ENCODE measurements at places on chromosomes 12 and 14.
A peak's percentile ranks its signal among the peaks of the same experiment; 100 is the strongest.

DNA sequence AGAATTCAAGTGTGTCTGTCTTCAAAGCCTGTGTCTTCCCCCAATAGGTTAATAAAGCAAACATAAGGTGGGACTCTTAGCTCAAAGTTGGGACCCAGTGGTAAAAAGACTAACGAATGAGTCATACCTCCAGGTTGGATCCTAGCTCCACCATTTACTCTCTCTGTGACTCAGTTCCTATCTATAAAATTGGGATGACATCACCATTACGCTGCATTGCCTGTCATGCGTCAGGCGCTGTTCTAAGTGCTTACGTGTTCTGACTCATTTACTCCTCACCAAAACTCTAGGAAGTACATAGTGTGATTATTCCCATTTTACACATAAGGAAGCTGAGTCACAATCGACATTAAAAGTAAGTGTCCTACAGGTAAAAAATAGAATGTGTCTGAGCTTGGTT is 915.8 kb downstream of the VRK1 start:
- DNase-seq: peak; percentile 43

GRCh38 chr12:80200414-80200813 is 101.1 kb downstream of the OTOGL start:
- no peak for DNase-seq

GRCh38 chr12:75665216-75665615 is 153.8 kb upstream of the KRR1 start:
- no peak for DNase-seq

DNA sequence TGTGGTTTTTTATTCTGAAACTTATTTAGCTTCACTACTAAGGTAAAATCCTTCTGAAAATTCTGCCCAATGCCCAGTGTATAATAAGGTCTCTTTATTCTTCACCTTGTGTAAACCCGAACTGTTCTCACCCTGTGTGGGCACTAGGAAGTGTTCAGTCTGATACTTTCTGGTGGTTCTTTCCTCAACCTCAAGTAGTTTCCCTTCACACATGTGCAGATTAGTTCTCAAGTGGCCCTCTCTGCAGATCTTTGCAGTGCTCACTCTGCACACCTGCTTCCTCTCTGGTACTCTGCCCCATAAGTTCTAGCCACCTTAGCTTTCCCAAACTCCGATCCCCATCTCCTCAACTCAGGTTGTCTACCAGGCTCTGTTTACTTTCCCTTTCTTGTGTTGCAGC is 61.6 kb downstream of the RAD51B start:
- no peak for DNase-seq

DNA sequence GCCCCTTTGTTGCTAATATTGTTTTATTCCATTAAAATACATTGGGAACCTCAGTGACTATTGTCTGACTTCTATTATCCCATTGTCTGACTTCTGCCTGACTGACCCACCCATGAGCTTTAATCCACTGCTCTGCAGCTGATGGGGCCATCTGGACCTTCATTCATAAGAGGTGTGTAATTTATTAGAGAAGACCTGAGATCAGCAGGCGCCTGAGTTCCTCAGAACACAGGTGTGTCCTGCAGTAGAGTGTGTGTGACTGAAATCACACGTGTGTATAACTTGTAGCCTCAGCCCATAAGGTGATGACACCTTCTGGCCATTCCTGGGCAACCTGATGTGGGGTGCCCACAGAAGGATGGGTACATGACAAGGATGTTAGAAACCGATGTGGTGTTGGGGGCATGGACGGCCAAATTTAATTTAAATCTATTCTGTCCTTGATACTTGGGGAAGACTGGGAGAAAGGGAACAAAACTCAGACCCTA is 821.0 kb downstream of the TMEM121 start:
- no peak for DNase-seq

- DNase-seq: no peak
These were observed 16.5 kb downstream of the PWP1 start for GRCh38 chr12:107702106-107702505.

- no peak for DNase-seq
These were observed 20.2 kb upstream of the AEBP2 start for GRCh38 chr12:19419086-19419485.

DNA sequence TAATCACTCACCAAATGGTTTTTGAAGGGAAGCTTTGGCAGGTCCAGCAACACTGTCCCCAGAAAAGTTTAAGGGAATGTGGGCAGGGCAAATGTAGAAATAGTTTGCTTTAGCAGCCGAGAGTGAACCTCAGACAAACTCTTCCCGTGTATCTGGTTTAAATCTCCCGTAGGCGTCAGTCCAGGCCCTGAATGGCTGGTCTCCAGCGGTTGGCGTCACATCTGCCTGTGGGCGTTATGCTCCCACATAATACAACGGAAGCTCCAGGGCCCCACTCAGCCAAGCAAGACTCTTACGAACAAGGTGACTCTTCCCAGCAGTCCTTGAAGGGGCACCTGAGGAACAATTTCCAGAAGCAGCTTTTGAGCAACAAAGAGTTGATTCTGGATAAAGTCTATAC is 942 bp downstream of the ZC2HC1C start:
- no peak for DNase-seq

DNA sequence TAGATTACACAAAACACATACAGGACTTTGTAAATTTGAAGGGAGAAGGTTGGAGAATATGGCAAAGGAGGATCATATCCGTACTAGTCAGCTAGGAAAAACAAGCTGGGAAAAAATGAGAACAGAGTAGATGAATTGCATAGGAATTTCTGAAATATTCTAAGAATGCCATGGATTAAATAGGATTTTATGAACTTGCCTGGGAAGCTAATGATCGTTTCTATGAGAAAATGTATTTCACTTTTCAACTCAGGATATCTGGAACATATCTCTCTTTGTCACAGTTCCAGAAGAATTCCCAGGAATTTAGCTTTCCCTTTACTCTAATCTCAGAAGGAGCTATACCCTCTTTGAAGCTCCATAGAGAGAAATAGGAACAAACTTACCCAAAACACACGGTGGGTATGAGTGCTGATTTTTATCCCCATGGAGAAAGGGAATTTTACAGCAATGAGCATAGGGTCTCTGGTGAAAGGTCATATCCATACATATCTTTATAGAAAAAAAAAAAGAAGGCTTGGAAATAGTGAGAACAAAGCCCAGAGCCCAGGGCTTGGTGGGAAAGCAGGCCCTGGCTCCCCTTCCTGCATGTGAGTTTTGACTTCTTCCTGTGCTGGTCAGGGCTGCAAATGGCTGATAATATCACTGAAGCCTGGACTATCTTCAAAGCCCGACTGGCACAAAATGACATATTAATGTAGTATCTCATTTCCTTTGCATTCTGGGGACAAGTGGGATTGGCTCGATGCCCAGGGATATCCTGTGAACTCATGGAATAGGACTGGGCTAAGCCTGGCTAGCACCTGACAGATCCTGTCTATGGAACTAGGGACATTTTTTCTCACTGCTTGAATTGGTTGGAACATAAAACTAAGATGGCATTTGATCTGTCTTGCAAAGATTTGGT is 136.3 kb downstream of the AEBP2 start:
- peak; percentile 32 for DNase-seq

DNA sequence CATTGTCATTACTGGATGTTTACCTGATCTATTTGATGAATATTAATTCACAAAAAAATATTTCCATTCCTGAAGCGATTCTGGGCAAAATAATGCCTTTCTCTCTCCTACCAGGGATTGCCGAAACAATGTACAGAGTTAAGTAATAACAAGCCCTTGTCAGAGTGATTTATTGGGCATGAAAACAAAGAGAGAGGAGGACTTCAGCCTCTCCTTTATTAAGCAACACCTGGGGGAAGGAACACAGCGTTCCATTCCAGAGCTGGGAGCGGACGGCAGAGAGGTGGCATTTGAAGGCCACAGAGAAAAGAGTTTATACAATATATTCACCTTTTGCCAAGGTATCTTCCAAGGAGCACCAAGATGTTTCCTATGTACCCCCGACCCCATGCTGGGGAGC is 165.8 kb downstream of the KSR2 start:
- DNase-seq: no peak

DNA sequence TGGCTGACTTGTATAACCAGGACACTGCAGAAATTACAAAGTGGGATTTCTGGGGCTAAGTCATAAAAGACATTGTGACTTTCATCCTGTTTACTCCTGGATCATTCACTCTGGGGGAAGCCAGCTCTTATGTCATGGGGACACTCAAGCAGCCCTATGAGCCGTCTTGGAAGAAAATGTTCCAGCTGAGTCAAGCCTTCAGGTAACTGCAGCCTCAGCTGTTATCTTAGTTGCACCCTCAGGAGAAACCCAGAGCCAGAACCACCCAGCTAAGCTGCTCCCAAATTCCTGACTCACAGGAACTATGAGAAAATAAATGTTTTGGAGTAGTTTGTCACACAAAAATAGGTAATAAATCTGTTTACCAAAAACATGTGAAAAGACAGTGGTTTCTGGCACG is 43.1 kb upstream of the GXYLT1 start:
- DNase-seq: no peak

- DNase-seq: no peak
These were observed 20.1 kb upstream of the CDK17 start for GRCh38 chr12:96420277-96420835.

- DNase-seq: no peak
These were observed 422.7 kb upstream of the SYT1 start for GRCh38 chr12:78441737-78442453.

- no peak for DNase-seq
These were observed at the start of gene LRRC43 for GRCh38 chr12:122182887-122183587. Gene LRRC43 (plus strand): TSS chr12:122183123. CDS start chr12:122183145, 22 bp downstream.

DNA sequence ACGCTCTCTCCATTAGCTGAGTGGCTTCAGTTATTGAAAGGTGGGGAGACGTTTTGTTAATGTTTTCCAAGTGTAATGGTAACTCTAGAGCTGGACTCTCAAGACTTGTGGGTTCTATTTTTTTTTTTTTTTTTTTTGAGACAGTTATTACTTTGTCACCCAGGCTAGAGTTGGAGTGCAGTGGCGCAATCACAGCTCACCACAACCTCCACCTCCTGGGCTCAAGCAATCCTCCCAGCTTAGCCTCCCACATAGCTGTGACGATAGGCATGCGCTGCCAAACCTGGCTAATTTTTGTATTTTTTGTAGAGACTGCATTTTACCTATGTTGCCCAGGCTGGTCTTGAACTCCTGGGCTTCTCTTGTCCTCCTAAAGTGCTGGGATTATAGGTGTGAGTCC is 26.2 kb downstream of the ATF1 start:
- no peak for DNase-seq

DNA sequence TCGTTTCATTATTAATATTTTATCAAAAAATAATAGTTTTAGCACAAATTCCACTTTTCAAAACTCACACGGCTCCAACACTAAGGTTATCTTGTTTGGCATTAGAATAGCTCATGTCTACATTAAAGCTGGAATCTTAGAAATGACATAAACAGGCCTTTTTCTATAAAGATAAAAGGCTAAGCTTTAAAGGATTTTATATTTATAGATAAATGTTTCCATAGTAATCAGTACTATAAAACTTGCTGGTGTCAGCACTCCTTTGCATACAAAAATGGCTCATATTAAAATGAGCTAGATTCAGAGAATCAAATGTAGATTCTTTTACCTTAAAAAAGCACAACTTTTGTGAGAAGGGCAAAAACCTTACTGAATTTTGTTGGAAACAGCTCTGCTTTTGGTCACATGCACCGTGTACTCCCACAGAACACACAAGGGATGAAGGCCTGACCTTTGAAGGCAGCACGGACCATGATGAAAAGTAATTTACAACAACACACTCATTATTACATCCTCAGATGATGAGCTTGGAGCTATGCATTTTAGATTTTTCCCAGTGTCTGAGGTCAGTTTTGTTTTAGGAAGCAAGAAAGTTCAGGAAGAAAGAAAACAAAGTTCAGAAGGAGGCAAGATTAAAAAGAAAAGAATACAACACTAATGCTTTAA is 202.8 kb downstream of the BCAT1 start:
- no peak for DNase-seq

- no peak for DNase-seq
These were observed 1.1 kb downstream of the PTPN6 start for GRCh38 chr12:6952121-6952862.

- no peak for DNase-seq
These were observed 77.4 kb downstream of the KIF26A start for GRCh38 chr14:104215706-104216334.

- no peak for DNase-seq
These were observed 68.6 kb upstream of the PLXNC1 start for GRCh38 chr12:94079566-94080340.

DNA sequence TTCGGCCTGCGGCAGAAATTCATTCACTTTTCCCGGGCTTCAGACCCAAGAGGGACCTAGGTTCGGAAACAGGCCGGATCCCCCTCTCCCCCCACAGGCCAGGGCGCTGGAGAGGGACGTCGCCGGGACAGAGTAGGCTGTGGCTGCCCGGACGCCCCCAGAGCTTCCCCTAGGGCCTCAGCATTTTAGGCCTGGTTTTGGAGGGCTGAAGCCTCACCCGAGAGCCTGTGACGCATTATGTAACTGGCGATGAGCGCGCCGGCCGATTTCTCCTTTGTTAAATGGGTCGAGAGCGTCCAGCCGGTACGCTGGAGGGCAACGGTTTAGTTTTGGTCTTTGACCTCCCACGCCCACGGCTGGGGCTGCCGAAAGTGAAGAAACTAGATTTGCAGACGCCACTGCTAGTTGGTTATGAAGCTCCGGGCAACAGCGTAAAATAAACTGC is 657 bp downstream of the PEBP1 start:
- DNase-seq: no peak

DNA sequence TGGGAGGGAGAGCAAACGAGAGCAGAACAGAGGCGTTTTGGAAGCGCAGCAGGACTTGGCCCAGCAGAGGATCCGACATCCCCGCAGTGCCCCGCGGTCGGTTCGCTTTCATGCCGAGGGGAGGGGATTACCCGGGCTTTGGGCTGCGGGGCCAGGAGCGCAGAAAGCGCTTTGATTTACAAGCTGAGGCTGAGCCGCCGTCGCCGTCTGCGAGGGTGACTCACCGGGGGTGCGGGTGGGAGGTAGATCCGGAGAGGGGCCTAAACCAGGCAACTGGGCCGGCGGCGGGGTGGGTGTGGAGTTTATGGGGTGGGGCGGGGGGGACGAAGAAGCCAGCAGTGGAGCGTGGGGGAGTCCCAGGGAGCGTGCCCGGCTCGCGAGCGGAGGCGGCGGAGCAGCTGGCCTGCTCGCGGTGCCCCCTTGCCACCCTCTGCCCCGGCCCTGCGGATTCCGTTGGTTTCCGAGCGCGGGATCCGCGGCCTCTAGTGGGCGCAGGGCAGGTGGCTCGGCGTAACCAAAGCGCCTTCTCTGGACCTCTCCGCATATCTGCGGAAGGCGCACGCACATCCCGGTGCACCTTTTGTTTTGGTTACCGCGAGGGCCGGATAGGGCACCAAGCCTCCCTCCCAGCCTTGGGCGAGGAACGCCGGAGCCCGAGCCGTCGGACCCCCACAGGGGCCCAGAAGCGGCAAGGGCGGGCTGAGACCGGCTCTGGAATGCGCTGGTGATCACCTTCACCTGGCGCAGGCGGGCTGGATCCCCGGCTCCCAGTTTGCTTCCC is 2.6 kb downstream of the SIX4 start:
- DNase-seq: peak; percentile 54

- DNase-seq: peak; percentile 60
These were observed 30.9 kb upstream of the IRF2BPL start for GRCh38 chr14:77059276-77059915.
